ENCODE measurements at places on chromosomes 3 and 15. TPM values are rescaled to one million over a fixed set of nuclear protein-coding genes. Genes with fewer than 3 reads are reported as not detected.
A peak's percentile ranks its signal among the peaks of the same experiment; 100 is the strongest.

- H3K4me3 ChIP-seq: no peak overlapping the region
- no peaks in the 10 kb centered on the region for H3K27me3 ChIP-seq
- no peaks in the 10 kb centered on the region for H3K4me1 ChIP-seq
- no peak for DNase-seq
- no peak overlapping the region for H3K27ac ChIP-seq
Observed at GRCh38 chr3:124854009-124854408, 33.2 kb downstream of the ITGB5 start.

GRCh38 chr3:101942356-101942755, 93.0 kb downstream of the NFKBIZ start:
- H3K36me3 ChIP-seq: no peaks in the 10 kb centered on the region
- H3K27ac ChIP-seq: no peak overlapping the region
- DNase-seq: no peak
- H3K27me3 ChIP-seq: no peaks in the 10 kb centered on the region
- peaks cover 2% of the 10 kb centered on the region for H3K4me1 ChIP-seq
- no peak overlapping the region for H3K4me3 ChIP-seq

GRCh38 chr3:73474619-73475018, 150.1 kb downstream of the PDZRN3 start:
- no peaks in the 10 kb centered on the region for H3K36me3 ChIP-seq
- H3K4me3 ChIP-seq: no peak overlapping the region
- no peaks in the 10 kb centered on the region for H3K27me3 ChIP-seq
- DNase-seq: no peak
- no peaks in the 10 kb centered on the region for H3K4me1 ChIP-seq

GRCh38 chr3:160544844-160545503, 20.4 kb downstream of the KPNA4 start:
- no peaks in the 10 kb centered on the region for H3K27me3 ChIP-seq
- DNase-seq: no peak
- H3K27ac ChIP-seq: no peak overlapping the region

DNA sequence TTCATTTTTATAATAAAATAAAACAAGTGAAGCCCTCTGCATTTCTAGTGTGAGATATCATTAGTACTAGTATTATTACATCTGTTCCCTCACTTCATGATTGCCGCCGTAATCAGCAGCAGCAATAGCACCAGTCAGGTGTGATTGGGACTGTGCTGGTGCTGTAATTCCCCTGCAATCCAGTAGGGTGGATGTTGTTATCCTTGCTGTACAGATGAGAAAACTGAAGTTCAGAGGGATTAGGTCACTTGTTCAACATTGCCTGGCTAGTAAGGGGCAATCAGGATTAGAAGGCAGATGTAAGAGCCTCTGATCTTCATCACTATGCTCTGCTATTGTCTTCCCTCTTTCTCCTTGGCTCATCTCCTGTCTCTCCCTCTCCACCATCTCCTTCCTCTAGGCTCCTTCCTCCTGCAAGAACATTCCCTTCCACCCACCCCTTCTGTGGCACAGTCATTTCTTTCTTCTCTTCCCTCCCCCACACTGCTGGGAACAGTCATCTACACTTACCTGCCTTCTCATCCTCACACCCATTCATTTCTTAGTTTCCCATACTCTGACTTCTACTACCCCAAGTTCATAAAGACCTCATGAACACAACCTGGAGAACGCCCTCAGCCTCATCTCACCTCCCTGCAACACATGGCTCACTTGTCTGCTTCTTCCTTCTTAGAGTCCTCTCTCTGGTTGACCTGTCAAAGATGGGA, 29.7 kb downstream of the CRYGS start:
- H3K27me3 ChIP-seq: no peaks in the 10 kb centered on the region
- H3K4me3 ChIP-seq: no peak overlapping the region
- no peak overlapping the region for H3K27ac ChIP-seq
- no peaks in the 10 kb centered on the region for H3K4me1 ChIP-seq

- no peak overlapping the region for H3K27ac ChIP-seq
- H3K36me3 ChIP-seq: no peaks in the 10 kb centered on the region
- no peaks in the 10 kb centered on the region for H3K27me3 ChIP-seq
- H3K4me1 ChIP-seq: no peaks in the 10 kb centered on the region
Observed at GRCh38 chr3:150035301-150035779, 64.6 kb upstream of the PFN2 start.

DNA sequence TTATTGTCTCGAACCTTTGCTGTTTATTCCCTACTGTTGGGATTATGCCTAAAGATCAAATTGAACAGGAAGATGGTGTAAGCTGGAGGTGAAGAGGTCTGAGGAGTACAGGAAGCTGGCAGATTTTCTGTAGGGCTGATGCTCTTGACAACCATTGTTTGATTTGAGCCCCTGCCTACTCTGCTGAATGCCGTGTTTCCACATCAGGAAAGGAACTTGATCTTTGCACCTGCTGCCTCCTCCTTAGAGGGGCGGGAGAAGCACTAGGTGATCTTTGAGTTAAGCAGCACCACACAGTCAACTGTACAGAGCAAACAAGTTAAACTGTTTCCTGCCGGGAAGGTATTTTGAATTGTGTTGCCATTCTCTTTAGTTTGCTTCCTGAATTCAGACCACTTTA, 364.6 kb upstream of the EPHA6 start:
- H3K27ac ChIP-seq: no peak overlapping the region
- no peaks in the 10 kb centered on the region for H3K4me1 ChIP-seq

- H3K4me3 ChIP-seq: no peak overlapping the region
- H3K27ac ChIP-seq: no peak overlapping the region
- no peaks in the 10 kb centered on the region for H3K36me3 ChIP-seq
Observed at GRCh38 chr15:75943713-75944215, 40.1 kb downstream of the FBXO22 start.

DNA sequence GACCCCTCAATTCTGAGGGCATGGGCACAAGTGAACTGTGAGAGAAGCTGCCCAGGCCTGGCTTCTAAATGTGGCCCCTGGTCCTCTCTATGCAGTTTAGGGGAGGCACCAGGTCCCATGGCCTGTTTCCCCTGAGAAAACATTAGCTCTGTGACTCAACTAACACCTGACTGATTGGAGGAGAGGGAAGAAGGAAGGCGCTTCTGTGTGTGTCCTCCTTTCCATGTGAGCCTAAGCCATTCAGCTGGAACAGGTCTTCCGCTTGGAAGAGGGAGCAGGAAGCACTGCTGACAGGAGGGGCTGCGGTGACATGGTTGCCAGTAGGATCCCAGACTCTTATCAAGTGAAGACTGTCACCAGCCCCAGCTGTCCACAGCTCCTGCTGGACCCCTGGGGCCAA, 79.5 kb downstream of the MYLK start:
- no peak for DNase-seq
- no peaks in the 10 kb centered on the region for H3K4me1 ChIP-seq
- no peaks in the 10 kb centered on the region for H3K36me3 ChIP-seq
- no peak overlapping the region for H3K4me3 ChIP-seq
- no peaks in the 10 kb centered on the region for H3K27me3 ChIP-seq

DNA sequence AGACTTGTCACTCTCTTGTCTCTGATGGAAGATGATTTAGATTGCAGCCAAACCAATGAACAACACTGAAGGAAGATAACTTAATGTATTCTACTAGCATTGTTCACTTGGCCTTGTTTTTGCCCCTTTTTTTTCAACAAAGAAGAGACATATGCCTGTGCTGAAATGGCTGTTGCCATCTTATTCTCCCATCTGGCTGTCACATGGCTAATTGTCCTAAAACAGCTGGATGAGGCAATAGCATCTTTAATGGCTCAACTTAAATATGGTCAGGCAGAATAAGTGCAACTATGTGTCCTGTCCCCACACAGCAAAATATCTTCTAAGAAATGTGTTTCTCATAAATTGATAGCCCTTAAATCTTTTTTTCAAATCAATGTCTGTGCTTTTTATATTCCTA, 576.9 kb downstream of the TUSC7 start:
- no peaks in the 10 kb centered on the region for H3K27me3 ChIP-seq
- no peaks in the 10 kb centered on the region for H3K36me3 ChIP-seq
- no peak overlapping the region for H3K4me3 ChIP-seq
- no peaks in the 10 kb centered on the region for H3K4me1 ChIP-seq
- no peak overlapping the region for H3K27ac ChIP-seq

GRCh38 chr15:90049666-90050604, 48.8 kb downstream of the ZNF710 start:
- H3K27me3 ChIP-seq: no peaks in the 10 kb centered on the region
- H3K27ac ChIP-seq: peak overlapping the region; percentile 13
- H3K4me1 ChIP-seq: peaks cover 25% of the 10 kb centered on the region
- no peak for DNase-seq
- H3K4me3 ChIP-seq: no peak overlapping the region

- H3K4me1 ChIP-seq: no peaks in the 10 kb centered on the region
- H3K36me3 ChIP-seq: no peaks in the 10 kb centered on the region
- H3K27me3 ChIP-seq: no peaks in the 10 kb centered on the region
- DNase-seq: peak; percentile 23
- H3K27ac ChIP-seq: peak overlapping the region; percentile 62
Observed at GRCh38 chr3:154122912-154123559, 1.8 kb downstream of the ARHGEF26 start.

GRCh38 chr3:45507820-45508317, 86.7 kb upstream of the LIMD1 start:
- no peaks in the 10 kb centered on the region for H3K27me3 ChIP-seq
- no peak for DNase-seq
- H3K36me3 ChIP-seq: no peaks in the 10 kb centered on the region
- H3K27ac ChIP-seq: no peak overlapping the region
- no peaks in the 10 kb centered on the region for H3K4me1 ChIP-seq

DNA sequence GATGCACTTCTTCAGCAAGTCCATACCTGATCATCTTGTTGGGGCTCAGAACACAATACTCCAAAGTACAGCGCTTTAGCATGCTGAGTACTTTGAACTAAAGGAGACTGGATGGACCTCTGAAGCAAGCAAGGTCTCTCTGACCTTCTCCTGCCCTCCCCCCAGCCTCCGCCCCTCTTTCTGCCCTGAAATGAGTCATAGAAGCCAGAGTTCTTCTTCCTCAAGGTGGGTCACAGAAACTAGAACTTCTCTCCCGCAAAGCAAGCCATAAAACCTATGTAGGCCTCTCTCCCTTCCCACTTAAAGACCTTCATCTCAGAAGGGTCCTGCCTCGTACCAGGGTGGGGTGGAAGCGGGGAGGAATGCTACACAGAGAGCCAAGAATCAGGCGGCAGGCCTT, 230.5 kb upstream of the PROK2 start:
- no peaks in the 10 kb centered on the region for H3K4me1 ChIP-seq
- no peak for DNase-seq
- H3K27ac ChIP-seq: no peak overlapping the region
- H3K36me3 ChIP-seq: no peaks in the 10 kb centered on the region

GRCh38 chr3:165532851-165533250, 304.4 kb downstream of the BCHE start:
- no peaks in the 10 kb centered on the region for H3K4me1 ChIP-seq
- no peaks in the 10 kb centered on the region for H3K27me3 ChIP-seq
- DNase-seq: no peak
- no peak overlapping the region for H3K27ac ChIP-seq
- H3K36me3 ChIP-seq: no peaks in the 10 kb centered on the region

DNA sequence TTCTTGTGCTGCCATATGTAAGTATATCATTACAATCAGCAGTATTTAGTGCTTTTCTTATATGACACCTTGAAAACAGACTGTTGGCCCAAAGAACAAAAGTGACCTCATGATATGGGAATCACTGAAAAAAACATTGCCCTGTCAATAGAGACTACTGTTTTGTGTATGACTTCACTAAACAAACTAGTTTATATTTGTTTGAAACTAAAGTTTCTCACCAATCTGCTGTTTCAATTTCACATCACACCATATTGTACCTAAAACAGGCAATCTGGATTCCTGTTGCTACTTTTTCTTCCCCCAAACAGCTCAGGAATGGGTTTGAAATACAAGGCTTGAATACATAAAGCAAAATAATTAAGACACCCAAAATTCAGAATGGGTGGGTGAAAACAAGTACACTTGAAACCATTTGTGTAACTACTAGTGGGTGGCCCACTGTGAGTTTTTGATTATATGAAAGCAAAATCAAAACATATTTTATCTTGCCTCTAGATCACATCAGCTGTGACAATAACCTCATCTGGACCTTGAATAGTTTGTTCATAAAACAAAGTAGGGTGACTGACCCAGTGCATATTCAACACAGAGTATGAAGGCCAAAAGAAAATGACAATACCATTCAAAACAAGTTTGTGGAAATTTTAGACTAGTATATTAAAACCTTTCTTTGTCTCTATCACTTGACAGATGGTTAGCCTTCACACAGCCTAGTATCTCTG, 5.9 kb downstream of the ZBTB20 start:
- no peak overlapping the region for H3K4me3 ChIP-seq
- H3K4me1 ChIP-seq: peaks cover 10% of the 10 kb centered on the region
- H3K36me3 ChIP-seq: no peaks in the 10 kb centered on the region
- H3K27me3 ChIP-seq: no peaks in the 10 kb centered on the region
- H3K27ac ChIP-seq: no peak overlapping the region
- DNase-seq: no peak

PDZRN3 gene
- total RNA-seq: 4.4 TPM

POLQ gene
- total RNA-seq: 0.17 TPM

FGD5 gene
- 13.0 TPM for total RNA-seq

SLCO3A1 gene
- 30.6 TPM for total RNA-seq

PLA1A gene
- 3.1 TPM for total RNA-seq

LMAN1L gene
- 3.5 TPM for total RNA-seq

LRRC2 gene
- total RNA-seq: 32.6 TPM

All from thyroid gland (tissue), 4 donors.